ENCODE measurements at places on chromosomes 11 and 22.

DNA sequence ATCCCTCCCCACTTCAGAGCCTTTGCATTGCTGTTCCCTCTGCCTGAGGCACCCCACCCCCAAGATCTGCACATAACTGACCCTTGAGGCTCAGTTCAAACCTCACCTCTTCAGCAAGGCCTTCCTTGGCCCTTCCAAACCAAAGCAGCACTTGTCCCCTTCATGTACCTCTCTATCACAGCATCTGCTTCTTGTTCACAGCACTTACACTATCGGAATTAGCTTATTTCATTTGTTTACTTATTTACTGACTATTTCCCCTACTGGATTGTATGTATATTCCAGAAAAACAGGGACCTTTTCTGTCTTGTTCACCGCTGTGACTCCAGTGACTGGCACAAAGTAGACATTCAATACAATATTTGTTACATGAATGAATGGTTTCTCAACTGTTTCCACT lies 38.0 kb downstream of the HORMAD2 start:
- no peak for DNase-seq

GRCh38 chr11:36012979-36013378 lies 69.1 kb downstream of the LDLRAD3 start:
- no peak for DNase-seq

DNA sequence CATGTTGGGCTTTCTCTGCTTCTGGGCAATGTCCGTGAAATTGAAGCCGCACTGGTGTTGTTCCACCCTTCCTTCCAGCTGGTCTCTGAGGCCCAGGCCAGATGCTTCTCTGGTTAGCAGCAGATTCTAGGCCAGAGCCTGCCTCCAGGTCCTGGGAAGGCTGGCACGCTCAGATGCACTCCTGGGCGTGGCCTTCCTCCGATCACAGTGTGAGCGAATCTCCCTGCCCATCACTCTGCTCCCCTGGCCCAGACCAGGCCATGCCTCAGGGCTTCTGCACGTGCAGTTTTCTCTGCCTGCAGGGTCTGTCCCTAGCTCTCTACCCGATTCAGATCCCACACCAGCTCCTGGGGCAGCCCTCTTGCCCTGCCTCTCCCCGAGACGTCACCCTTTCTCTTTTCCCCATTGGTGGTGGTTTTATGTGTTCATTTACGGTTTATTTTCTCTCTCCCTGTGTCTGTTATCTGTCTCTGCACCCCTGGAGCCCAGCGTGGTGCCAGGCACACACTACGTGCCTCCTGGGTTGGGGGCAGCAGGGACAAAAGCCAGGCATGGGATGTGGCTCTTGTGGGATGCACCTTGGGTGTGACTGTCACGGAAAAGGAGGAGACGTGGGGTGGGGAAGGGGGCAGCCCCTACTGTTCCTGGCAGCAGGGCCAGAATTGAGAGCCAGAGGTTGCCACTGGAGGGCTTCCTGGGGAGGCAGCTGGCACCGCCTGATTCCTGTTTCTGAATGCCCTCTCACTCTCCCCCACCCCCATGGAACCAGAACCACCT lies 66.0 kb downstream of the KCNQ1 start:
- no peak for DNase-seq

- DNase-seq, result no peak
These were observed 39.8 kb upstream of the SPTBN2 start for GRCh38 chr11:66768818-66769217.

DNA sequence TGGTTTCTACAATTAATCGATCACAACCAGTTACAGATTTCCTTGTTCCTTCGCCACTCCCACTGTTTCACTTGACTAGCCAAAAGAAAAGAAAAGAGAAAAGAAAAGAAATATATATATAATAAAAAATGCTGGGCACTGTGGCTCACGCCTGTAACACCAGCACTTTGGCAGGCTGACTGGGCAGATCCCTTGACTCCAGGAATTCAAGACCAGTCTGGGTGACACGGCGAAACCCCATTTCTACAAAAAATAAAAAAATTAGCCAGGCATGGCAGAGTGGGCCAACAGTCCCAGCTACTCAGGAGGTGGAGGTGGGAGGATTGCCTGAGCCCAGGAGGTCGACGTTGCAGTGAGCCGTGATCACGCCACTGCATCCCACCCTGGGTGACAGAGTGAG lies 83.8 kb downstream of the NAT10 start:
- no peak for DNase-seq

DNA sequence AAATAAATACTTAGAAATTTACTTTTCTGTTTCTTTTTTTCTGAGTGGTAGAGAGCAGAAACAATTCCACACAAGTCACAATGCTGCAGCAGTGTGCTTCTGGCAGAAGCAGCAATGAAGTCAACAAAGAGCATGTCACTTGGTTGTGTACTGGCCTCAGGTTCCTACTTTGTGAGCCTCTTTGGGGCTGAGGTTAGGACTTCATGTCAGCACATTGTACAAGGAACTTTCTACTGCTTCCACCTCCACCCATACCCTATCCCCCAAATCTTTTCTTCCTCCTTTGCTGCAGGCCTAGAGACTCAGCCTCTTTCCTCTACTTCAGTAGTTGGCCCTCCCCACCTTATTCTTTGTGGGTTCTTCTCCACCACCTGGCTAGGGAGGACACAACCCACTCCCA lies 252.7 kb upstream of the PITPNB start:
- DNase-seq, result no peak

DNA sequence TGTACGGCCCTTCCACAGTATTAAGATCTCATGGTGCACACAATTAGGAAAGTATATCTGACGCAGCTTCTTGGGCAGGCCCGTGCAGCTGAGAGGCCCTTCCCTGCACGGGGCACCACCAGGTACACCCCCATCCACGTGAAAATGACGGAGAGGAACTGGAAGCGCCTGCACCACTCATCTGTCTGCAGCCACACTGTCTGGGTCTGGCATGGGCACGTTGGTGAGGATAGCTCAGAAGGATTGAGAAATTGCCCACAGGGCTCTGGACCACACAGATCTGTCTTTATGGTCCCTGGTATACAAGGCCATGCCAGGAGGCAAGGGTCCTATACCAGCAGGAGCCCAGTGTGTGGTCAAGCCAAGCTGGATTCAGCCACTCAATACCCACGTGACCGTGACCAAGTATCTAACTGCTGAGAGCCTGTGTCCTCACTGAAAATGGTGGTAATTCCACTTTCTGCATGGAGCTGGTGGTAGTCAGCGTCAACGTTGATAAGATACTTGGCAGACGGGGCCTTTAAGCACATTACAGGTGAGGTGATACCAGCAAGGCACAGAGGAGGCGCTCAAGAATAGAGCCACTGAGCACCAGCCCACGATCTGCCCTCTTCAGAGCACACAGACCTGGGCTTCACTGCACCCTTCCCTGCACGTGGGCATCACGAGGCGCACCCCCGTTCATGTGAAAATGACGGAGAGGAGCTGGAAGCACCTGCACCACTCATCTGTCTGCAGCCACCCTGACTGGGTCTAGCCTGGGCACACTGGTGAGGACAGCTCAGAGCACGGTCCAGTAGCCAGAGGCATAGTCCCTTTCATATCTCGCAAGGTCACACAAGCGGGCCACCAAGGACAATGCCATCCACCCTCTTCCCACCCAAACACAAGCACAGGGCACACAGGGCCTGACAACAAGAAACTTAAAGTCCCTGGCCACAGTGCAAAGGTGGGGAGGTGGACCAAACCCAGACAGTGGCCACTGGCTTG lies 28.4 kb downstream of the SHANK2 start:
- no peak for DNase-seq

- no peak for DNase-seq
These were observed 76.2 kb downstream of the BRD1 start for GRCh38 chr22:49751318-49751965.

DNA sequence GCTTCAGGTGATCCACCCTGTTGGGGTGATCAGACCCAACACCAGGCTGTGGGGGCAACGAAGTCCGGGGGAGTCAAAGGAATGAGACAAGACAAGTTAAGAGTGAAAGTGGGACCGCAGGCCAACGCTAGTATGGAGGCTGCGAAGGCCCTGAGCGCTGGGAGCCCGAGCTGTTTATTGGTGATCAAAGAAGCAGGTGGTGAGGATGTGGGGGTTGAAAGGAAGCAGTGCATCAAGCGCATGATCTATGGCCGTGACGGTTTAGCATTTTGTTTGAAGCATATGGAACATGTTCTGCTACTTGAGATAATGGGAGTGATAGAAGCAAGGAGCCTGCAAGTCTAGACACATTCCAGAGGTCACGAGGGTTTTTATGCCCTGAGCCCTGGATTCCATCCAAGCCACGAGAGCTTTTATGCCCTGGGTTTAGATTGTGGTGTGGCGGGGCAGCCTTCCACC lies 49.5 kb downstream of the MCHR1 start:
- DNase-seq, result no peak

DNA sequence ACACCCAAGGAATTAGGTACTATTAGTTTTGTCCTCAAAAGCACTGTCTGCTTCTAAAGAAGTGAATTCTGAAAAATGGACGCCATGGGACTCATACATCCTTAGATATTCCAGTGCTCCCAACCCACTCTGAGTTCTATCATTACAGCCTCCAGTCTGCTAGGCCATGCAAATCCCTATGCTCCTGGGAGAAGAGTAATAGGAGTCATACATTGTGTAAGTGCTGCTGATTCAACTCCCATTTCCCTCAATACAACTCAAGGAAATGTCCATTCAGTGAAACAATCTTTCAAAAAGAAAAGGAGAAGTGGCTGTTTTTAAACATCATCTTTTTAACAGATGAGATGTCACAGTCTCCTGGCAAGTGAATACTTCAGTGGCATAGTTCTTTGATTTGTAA lies 590.2 kb upstream of the LRRC4C start:
- DNase-seq, result no peak

GRCh38 chr11:114115451-114115928 lies 56.0 kb downstream of the ZBTB16 start:
- DNase-seq, result no peak

DNA sequence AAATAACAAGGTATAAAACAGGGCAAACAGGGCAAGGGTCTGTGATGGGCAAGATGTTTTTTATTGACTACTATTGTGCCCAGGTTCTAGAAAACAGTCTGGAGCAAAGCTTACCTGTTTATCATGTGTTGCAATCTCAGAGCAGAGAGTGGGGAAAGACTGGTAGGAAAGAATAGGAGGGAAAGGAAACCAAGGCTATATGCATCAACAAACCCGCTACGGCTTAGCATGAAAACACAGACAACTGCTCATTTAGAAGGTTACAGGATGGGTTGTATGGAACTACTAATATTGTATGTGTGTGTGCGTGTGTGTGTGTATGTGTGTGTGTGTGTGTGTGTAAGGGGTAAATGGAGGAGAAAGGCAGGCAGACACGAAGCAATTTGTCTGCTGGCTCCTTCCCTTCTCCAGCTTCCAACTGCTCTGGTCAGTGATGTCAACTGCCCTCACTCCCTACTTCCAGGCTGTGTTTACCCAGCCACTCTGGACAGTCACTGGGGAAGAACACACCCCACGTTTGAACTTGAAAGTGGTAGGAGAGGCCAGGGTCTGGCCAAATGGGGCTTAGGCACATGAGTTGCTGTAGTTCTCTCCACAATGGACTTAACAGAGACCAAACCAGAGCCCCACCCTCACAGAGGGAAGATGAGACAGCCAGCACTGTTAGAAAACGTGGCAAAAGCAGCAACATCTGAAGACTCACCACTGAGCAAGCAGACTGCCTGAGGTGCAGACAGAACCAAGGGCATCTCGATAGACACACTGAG lies 47.0 kb downstream of the GAB2 start:
- no peak for DNase-seq

DNA sequence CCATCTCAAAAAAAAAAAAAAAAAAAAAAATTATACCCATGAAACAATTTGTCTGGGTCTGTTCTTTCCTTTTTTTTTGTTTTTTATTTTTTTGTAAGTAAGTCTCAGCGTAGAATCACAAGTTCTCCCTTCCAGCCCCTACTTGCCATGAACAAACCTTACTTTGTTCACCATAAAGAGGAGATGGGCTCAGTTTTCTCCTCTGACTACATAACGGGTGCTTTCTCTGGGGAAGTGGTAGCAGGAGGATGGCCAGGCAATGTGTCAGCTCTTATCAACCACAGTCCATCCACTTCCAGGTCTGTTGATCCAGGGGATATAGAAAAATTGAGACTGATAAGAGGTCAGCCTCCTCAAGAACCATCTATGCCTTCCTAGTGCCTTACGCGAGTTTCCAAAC lies 11.0 kb downstream of the ASCC2 start:
- no peak for DNase-seq

- DNase-seq, result no peak
These were observed 81.0 kb downstream of the TRMU start for GRCh38 chr22:46416520-46416871.

DNA sequence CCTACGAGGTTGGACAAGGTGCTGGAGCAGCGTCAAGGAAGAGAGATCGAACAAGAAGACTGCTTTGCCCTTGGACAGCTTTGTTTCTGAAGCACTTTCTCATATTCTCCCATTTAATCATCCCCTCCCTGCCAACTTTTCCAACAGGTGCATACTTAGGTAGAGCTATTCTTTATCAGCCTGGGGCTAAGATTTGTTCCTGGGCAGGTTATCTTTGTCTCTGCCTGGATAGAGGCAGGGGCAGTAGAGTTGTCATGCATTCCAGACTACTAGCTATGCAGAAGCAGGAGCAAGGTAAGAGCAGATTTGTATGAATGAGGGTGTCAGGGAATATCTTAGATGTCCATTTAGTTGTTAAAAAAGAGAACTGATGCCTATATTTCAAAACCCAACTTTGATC lies 82.3 kb downstream of the PTPRJ start:
- DNase-seq, result no peak

DNA sequence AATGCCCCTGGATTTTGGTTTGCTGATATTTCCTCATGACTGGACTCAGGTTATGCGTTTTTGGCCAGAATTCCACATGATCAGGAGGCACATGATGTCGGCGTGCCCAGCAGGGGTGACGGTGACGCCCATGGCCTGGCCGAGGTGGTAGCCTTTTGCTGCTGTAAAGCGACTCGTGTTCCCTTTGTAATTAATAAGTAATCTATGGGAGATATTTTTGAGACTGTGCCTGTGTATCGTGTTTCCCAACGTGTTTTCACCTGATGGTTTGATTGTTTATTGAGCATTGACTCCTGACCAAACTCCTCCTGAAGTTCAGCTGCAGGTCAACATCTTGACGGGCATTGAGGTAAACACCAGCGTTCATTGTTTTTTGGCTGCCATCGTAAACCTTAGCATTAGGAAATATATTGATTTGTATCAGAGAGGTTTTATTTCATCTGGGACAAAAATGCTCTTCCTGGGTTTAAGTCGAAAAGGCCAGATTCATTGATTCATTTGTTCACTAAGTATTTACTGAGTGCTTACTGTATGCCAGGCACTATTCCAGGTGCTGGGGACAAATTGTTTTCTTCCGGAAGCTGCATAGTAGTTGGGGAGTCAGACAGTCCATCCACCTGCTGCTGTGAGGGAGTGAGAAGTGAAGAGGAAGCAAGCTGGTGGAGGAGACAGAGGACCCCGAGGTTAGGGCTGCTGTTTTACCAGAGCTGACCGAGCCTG lies 23.6 kb downstream of the DCPS start:
- no peak for DNase-seq

GRCh38 chr22:40721266-40721665 lies 42.0 kb downstream of the MCHR1 start:
- no peak for DNase-seq

GRCh38 chr11:76523786-76524436 lies 79.1 kb downstream of the EMSY start:
- no peak for DNase-seq

GRCh38 chr11:82631722-82632630 lies 101.7 kb downstream of the FAM181B start:
- DNase-seq, result no peak

Data from HFF-Myc (cell line).